ENCODE measurements at places on chromosomes 16 and 17.

GRCh38 chr17:17172990-17173389 lies 33.1 kb downstream of the PLD6 start:
- no peak for DNase-seq

GRCh38 chr16:88940862-88941817 lies 35.9 kb downstream of the CBFA2T3 start:
- no peak for DNase-seq

DNA sequence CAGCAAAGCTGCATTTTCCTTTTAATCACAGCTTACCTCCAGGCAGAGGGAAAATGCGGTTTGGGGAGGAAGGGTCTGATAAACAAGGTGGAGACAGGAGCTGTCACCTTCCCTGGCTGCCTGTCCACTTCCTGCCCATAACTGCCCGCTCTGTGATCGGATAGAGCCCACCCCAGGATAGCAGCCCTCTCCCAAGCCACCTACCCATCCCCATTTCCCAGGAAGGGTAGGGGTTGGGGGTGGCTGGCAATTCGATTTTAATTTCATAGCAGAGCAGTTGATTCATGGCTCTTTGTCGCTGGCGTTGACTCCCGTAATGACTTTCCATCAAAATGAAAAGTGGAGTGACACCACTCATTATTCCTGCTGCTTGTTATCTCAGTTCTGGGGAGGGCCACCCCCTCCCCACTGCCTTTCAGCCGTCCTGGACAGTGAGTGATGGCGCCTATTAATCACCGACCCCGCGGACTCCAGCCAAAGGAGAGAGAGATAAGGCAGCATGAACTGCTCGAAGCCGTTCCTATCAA lies 11.2 kb downstream of the CDK5RAP3 start:
- DNase-seq = no peak

DNA sequence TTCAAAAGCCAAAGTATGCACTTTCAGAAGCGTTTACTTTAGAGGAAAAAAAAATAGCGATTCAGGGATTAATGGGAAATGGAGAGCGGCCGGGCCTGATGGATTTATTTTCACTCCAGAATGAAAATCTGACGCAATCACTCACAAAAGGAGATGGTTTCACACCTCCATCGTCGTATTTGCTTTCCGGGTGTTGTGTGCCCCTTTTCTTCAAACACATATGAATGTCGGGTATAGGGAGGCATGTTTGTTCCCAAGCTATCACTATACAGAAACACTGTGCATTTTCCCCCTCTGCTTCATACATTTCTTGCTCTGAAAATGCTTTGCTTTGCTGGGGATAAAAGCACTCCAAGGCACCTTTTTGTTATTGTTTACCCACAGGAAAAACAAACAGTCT lies 562.2 kb upstream of the ZFHX3 start:
- DNase-seq = no peak

- no peak for DNase-seq
These were observed 17.3 kb downstream of the LGALS3BP start for GRCh38 chr17:78962345-78962983.

- no peak for DNase-seq
These were observed 27.9 kb upstream of the ARL6IP1 start for GRCh38 chr16:18829251-18829650.

DNA sequence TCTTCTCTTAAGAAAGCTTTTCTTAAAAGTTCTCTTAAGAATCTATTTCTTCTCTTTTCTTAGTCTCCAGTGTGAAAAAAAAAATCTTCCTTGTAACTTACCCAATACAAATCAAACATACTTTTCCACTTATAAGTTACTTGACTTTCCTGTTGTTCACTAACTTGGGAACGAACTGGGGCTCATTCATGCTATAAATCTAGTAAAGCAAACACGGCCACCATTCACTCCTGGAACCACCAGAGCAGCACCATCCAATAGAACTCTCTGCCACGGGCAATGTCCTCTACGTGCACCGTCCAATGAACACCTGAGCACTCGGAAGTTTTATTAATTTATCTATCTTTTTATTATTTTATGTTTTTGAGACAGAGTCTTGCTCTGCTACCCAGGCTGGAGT lies 20.8 kb downstream of the SRP68 start:
- DNase-seq = no peak

GRCh38 chr16:76278980-76279379 lies 1.8 kb downstream of the CNTNAP4 start:
- no peak for DNase-seq

DNA sequence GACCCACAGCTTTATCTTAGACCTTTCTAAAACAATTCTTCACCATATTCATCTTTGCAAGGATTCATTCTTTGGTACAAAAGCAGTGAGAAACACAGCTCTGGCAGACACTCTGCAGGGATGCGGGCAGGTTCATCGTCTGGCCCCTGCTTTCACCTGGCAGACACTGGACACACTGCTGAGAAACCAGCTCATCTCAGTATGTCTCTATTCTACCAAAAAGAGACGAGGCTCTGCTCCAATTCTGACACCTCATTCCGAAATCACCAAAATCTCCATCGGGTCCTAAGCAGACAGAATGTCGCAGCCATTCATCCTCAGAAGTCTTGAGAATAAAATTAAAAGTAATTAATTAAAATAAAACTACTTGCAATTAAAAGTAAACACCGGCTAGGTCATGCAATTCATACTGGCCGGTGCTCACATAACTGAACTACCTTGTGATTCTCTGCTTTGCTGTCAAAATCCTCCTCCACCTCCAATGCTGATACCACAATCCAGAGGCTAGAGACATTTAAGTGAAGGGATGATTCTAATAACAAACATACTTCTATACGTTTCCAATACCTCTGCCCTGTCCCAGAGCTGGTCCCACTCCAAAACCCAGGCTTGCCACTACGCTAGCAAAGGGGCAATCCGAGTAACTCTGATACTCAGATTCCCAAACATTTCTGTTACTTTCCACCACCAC lies 1.3 kb downstream of the RNF157 start:
- DNase-seq = no peak

All from stimulated activated CD4-positive, alpha-beta T cell treated with anti-CD3 and anti-CD28 coated beads, Interleukin-15, amount 100 ng/mL, for 1 hour (primary cell).